ENCODE measurements at places on chromosomes 6 and 20. TPM values are rescaled to one million over a fixed set of nuclear protein-coding genes. Genes with fewer than 3 reads are reported as not detected.

The SEL1L2 gene
- not detected for total RNA-seq

The GATA5 gene
- total RNA-seq, result not detected

The KIAA1755 gene
- 0.44 TPM for total RNA-seq

The HLA-DMB gene
- total RNA-seq, result not detected

DNA sequence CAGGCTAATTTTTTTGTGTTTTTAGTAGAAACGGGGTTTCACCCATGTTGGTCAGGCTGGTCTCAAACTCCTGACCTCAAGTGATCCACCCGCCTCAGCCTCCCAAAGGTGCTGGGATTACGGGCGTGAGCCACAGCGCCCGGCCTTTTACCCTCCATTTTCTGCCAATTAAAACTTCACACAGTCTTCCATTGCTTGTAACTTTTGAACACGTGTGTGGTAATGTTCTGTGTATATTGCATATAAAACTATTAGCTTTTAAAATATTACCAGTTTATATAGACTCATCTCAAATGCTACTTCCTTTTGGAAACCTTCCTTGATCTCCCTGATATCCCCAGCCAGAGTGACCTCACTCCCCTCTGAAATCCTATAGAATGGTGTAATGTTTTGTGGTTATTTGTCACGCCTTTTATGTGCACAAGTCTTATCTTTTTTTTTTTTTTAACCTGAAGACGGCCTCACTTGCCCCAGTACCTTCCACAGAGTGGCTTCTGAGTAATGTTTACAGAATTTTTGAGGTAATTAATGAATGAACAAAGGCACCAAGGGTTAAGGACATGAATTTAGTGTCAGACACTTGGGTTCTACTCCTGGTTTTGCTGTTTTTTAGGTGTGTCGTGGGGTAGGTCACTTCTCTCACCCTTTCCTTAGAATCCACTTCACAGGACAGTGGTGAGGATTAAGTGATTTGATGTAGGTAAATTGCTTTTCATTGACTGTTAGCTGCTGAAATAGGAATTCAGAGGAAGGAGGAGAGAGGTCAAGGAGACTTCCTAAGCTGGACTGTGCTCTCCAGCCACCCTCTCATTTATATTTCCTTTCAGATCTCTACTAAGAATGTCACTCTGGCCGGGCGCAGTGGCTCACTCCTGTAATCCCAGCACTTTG, 11.2 kb upstream of the MMP24 start:
- DNase-seq, result no peak

- peak; percentile 70 for DNase-seq
Observed at GRCh38 chr6:75213112-75213511, 7.3 kb upstream of the COL12A1 start.

DNA sequence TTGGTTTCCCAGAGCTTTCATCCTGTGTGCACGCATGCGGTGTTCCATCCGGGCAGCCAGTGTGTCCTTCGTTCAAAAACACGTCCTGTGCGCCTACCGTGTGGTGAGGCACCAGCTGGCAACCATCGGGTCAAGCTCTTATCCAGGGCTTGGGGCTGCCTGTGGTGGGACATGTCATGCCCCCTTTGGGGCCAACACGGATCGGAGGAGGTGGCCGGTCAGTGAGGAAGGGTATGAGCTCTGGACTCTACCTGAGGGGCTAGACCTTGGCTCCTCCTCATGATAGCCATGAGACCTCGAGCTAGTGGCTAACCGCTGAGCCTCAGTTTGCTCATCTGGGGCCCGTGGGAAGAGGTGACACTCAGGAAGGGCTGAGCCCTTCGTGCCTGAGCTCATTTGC, 158.5 kb upstream of the PMEPA1 start:
- no peak for DNase-seq

- no peak for DNase-seq
Observed at GRCh38 chr6:89613790-89614189, 24.8 kb downstream of the LYRM2 start.

Data from SJSA1 (cell line).